ENCODE measurements at places on chromosomes 1 and 21. TPM values are rescaled to one million over a fixed set of nuclear protein-coding genes. Genes with fewer than 3 reads are reported as not detected.

CSMD2 gene
- total RNA-seq: not detected

ATP6V1G3 gene
- not detected for total RNA-seq

SPRR2A gene
- not detected for total RNA-seq

FAM72C gene
- total RNA-seq: not detected

TMEM52 gene
- total RNA-seq: 0.69 TPM

GNAT2 gene
- total RNA-seq: not detected
